ELR (cell line): ENCODE measurements at places on chromosomes 5 and 9.
A peak's percentile ranks its signal among the peaks of the same experiment; 100 is the strongest.

- DNase-seq = no peak
These were observed 2.3 kb upstream of the SYK start for GRCh38 chr9:90799271-90799852.

- no peak for DNase-seq
These were observed 17.8 kb downstream of the INIP start for GRCh38 chr9:112700085-112700484.

GRCh38 chr5:109849478-109850088 lies 159.9 kb downstream of the MAN2A1 start:
- DNase-seq = no peak

DNA sequence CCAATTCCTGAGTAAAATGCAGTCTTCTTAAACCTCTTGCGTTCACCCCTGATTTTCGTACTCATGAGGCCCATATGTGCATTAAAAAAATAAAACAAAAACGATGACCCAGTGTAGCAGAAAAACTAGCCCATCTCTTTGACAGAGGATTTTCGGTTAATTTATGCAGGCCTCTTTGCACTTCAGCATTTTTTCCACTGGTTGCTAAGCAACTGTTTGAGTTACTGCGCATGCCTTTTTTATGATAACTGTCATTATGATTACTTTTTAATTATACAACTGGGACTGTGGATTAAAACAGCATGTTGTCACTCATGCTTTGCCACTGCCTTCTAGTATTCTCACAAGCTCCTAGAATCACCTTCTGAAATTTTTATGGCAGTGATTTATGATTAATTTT lies 165.0 kb downstream of the SMARCA2 start:
- DNase-seq = no peak

- peak; percentile 61 for DNase-seq
These were observed 92.9 kb downstream of the GLDC start for GRCh38 chr9:6552498-6553121.
